Central memory CD4-positive, alpha-beta T cell (primary cell): ENCODE measurements at places on chromosomes 5 and 9.
A peak's percentile ranks its signal among the peaks of the same experiment; 100 is the strongest.

GRCh38 chr5:57210633-57211032, 36.8 kb downstream of the GPBP1 start:
- DNase-seq, result no peak

DNA sequence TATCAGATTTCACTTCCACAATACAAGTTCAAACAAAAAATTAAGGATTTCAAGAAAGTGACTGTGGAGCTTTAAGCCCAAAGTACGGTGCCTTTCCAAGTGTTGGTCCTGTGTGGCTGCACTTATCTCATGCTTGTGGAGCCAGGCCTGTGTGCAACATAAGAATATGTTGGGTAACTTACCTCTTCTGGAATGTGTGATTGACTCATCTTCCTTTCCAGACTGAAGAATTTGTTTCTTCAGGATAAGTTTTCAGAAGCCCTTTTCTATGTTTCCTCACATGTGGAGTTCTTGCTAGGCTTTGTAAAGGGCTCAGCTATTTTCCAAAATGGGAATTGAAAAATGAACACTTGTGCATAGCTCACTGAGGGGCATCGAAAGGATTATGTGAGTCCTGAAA, 485.1 kb upstream of the PAPPA start:
- DNase-seq, result no peak

- DNase-seq, result no peak
Measured at GRCh38 chr5:157215514-157216167, 35.0 kb downstream of the ITK start.

GRCh38 chr5:156497804-156498208, 170.8 kb downstream of the SGCD start:
- DNase-seq, result no peak

- no peak for DNase-seq
Measured at GRCh38 chr5:10724781-10725507, 36.1 kb downstream of the DAP start.

DNA sequence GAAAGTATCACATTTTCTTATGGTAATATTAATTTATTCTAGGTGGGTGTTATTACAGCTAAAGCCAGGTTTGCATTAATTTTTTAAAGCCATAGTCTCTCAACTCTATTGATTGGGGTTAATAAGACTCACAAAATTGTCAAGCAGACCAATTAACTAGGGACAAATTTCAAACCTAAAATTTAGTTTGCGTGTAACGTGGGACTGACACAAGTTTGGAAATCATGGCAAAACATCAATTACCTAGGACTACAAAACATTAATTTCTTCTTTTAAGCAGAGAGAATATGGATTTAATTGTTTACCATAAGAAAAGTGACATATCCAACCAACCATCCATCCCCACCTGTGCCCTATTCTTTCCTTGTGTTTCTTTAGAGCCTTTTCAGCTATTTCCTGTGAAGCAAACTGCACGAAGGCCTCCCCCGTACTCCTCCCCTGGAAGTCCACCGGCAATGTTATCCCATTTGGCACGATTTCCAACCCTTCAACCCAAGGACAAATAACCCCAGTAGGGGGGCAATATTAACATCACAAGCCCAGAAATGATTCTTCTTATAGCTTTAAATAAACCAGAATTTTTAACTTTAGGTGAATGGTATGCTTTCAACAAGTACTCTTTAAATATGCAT, 4.4 kb downstream of the HNRNPH1 start:
- no peak for DNase-seq

DNA sequence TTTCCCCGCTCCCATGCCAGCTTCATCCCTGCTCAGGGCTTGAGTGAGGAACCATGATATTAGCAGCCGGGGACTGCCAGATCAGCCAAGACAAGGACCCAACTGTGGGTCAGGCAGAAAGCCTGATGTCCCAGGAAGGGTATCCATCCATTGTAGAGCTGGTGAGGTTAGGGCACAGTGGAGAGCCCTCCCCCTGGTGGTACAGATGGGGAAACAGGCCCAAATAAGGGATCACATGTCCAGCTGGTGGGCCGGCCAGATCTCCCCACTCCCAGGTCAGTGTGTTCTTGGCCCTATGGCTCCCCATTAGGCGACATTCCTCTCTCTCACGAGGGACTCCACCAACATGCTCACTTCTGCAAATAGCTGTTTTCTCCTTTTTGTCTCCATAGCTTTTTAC, 9.0 kb downstream of the CDX1 start:
- no peak for DNase-seq

DNA sequence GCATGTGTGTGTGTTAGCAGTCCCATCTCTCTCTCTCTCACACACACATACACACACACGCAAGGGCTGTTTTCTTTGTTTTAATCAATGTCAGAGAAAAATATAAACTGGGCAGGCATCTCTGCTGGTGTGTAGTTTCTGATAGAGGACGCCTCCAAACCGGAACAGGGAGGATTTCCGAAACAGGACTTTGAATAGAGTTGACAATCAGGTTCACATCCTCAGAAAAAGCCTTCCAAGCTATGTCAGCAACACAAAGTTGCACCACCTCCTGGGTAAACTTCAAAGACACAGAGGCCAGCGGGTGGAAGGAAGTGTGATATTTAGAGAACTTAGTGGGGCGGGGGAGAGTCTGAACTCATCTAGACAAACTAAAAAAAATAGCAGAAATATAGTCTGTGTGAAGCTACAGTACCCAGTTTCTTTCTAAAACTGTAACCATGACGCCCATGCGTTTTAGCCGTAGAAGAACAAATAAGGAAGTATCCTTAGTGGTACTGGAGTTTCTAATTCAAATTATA, 1.2 kb downstream of the ST8SIA4 start:
- DNase-seq, result peak; percentile 83

DNA sequence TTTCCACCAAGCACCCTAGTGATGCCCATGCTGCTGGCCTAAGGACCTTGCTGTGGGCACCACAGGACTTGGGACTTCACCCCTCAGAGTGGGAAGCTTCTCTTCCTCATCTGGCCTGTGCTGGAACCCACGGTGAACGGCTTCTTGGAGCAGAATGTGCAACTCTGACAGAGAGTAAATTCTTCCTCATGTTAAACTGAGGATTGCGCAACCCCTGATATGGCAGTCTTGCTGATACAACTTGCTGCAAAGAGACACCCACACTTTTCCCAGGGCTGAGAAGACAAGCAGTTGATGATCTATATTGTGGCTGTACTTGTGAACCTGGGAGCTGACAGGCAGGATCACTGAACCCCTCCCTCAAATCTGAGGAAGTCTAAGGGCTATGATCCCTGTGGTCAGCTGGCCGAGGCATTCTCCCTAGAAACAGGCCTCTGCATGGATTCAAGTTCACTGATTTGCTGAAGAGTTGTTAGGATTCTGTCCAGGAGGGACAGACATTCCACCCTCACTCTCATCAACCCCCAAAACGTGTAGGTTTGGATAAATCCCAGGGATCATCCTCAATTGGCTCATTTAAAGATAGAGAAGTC, 307.2 kb downstream of the MTRR start:
- DNase-seq, result no peak

DNA sequence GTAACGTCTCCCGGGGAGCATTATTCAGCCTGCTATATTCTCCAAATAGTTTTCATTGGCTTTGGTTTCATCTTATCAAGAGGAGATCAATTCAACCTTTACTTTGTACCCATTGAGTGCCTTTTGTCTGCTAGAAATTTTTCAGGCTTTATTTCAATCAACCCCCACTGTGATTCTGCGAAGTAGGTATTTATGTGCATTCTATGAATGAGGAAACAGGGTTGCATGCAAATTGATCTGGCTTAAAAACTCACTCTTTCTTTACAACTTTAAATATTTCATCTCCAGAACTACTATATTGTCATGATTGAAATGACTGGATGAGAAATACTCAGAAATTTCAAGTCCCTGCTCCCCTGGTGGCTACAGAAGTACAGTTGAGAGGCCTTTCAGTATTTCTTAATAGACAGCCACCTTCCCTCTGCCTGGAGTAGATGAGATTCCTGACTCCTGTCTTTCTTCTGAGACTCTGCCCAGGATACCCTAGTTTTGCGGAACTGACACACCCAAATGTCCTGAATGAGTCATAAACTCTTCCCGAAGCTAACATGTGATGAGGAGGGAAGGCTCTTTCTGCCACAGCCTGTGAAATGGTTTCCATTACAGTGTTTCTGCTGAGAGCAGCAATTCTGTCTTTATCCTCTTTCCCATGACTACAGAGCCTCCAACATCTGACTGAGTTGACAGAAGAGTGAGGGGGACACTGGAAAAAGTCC, 52.6 kb upstream of the TNC start:
- no peak for DNase-seq

DNA sequence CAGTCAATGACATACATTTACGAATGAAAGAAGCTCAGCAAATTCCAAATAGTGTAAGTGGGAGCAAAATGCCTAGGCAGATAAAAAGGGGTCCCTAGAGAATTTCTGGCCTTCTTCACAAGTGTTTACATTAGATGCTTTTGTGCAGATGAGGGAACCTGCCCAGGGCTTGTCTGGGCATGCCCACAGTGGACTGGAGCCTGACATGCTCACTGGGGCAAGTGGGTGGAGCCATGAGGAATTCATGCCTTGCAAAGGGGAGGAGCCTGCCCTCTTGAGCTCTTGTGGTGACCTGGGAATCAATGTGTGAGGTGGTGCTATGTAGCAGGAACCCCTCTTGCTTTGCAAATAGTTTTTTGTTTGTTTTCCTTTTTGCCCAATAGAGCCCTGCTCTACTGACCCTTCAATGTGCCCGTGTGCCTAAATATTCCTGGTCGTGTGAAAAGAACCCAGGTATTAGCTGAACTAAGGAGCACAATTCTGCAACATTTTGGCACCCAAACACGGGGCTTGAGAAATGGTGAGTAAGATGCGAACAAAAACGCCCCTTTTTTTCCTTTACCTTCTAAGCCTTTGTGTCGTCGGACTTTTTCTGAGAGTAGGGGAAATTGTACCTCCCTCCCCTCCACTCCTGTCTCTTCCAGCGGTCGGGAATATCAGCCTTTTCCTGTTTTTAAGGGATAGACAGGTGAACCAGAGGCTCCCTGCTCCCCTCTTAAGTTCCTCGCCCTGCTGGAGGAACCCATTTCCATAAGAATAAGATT, 433.8 kb upstream of the CDH9 start:
- DNase-seq, result no peak

DNA sequence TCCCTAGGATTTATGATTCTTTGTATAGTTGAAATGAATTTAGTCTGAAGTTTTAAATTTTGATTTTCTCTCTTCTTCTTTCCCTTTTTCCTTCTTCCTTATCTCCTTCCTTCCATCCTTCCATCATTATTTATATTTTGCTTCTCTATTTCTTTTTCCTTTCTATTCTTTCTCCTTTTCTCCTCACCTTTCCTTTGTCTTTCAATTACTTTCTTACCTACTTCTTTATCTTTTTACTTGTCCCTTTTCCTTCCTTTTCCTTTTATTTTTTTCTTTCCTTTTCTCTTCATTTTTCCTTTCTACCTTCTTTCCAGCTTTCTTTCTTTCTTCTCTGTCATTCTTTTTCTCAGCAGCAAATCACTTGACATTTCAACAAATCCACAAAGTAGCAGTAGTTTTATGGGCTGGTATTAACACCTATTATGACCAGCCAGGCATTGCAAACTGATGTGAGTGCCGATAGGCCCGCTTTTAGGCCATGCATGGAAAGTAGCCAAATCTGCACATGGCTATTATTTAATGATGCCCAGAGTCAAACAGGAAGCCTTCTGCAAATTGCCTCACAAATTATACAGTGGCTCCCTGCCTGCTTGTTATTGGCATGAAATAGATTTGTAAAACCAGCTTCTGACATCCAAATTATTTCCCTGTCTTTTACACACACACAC, 37.1 kb upstream of the NR3C1 start:
- DNase-seq, result no peak

GRCh38 chr9:134325096-134325812, 1.0 kb upstream of the RXRA start:
- peak; percentile 29 for DNase-seq

- DNase-seq, result no peak
Measured at GRCh38 chr9:71929223-71929622, 17.8 kb downstream of the C9orf85 start.

GRCh38 chr9:20593105-20593504, 29.2 kb downstream of the MLLT3 start:
- no peak for DNase-seq

GRCh38 chr9:21976334-21976875, 17.8 kb downstream of the CDKN2A start:
- no peak for DNase-seq

DNA sequence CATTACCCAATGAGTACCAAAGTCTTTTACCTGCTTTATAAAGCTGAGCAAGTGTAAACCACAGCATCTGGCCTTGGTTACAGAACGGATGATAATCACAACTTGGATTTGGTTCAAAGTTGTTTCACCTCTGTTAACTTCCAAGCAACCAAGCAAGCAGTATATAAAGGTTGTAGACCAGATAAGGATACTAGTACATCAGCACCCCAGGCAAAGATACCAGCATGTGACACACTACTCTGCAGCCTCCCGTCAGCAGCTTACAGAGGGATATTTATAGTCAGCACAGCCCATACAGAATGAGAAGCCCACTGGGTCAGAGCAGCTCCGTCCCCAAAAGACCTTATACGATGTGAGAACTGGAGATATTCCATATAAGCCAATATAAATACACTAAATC, 193.3 kb downstream of the SMARCA2 start:
- no peak for DNase-seq

DNA sequence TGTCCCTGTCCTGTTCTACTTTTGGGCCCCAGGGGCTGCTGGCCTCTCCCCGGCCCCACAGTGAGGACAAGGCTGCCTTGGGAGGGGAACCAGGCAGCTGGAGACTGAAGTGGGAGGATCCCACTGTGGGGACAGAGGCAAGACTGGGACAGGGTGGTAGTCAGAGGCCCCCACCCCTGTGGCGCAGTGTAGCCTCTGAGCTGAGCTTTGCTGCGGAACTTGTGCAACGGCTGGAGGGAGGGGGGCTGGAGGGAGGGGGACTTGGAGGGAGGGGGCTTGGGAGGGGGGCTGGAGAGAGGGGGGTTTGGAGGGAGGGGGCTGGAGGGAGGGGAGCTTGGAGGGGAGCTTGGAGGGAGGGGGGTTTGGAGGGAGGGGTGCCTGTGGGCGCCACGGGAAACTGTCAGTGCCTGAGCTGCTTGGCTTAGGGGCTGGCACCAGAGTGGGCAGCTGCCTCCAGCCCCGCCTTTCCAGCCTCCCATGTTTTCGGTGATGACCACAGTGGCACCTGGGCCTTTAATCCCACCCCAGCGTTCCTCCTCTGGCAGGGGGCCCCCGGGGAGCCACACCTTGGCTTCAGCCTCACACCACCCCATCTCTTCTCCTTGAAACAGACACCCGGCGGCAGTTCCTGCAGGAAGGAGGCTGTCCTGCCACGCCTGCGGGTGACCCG, 2.3 kb upstream of the FUT7 start:
- DNase-seq, result no peak

- DNase-seq, result no peak
Measured at GRCh38 chr5:58499231-58499630, 8.0 kb downstream of the GAPT start.

DNA sequence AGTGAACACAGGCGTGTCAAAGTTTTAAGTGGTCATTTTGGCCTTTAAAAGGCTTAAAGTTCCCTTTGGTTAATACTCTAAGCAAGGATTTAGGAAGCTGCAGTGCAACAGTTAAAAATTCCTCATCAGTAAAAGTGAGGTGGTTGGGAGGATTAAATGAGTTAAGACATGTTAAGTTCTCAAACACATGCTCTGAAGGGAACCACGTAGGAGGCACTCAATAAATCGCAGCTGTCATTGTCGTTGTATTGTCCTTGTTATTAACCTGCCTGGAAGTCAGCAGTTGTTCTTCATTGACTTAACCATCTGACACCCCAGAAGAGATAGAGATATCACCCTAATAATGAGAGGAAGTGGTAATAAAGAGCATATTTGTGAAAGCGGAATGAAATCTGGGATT, 247.5 kb downstream of the MARCHF11 start:
- no peak for DNase-seq

GRCh38 chr5:141743866-141744272, 61.8 kb upstream of the ARAP3 start:
- no peak for DNase-seq

- DNase-seq, result peak; percentile 32
Measured at GRCh38 chr9:19102181-19102630, 498 bp downstream of the HAUS6 start.
